Stimulated activated CD4-positive, alpha-beta T cell treated with anti-CD3 and anti-CD28 coated beads, Interleukin-1b, Interleukin-23, amount 100 ng/mL, for 1 hour (primary cell): ENCODE measurements at places on chromosomes 3 and 15.

DNA sequence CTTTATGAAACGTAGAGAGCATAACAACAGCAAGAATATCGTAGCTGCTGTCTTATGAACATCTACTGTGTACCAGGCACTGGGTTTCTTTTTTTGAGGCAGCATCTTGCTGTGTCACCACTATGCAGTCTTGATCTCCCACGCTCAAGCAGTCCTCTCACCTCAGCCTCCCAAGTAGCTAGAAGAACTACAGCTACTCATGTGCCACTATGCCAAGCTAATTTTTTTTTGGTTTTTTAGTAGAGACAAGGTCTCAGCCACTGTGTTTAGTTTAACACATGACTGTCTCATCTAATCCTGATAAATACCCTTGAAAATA is 129.9 kb downstream of the VGLL4 start:
- no peak for DNase-seq

DNA sequence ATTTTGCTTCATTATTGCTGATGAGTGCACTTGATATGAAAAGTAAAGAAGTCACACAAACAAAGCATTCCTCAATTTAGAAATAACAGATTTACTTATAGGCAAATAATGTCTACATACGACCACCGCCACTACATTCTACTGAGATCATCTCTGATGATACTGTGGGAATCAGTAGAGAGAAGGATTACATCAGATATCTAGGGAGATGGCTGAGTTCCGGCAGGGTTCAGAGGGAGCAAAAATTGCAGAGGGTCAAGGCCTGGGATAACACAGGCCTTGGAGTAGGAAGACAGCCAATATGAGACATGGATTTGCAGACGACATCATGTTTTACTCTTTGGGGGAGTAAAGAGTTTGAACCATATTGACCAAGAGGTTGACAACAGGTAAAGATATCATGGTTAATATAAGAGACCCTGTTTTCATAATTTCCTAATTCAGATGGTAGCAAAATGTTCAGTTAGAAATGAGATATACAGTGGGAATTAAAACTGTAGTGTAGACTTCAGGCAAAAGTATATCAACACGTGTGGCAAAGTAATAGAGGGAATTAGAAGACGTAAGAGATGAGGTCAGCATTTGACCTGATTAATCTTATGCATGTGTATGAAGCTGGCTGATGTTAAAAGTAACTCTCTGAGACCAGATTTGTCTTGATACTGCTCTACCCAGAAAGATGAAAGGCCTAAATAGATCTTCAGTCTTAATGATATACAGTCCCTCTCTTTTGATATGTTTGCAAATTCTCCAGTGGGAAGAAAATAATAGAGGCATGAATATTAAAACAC is 15.6 kb downstream of the LSAMP start:
- DNase-seq, result no peak

- no peak for DNase-seq
These were observed 120.1 kb downstream of the LIPC start for GRCh38 chr15:58551764-58552504.

GRCh38 chr3:48552111-48552951 is 4.3 kb downstream of the PFKFB4 start:
- no peak for DNase-seq

DNA sequence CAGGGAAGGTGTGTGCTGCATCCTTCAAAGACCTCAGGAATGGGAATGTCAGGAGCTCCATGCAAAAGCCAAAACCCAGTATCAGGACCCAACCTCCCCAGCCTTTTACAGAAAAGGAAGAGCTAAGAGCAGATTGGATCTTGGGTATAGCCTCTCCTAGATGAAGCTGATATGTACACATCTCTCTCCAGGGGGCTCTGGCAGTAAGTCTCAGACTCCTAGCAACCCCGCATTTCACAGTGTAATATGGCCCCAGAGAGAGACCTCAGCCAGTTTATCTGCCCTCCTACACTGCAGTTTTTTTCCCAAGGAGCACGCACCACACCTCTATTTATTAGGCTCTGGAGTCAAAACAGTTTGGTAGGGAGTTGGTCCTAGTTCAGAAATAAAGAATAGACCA is 88.2 kb downstream of the RBPMS2 start:
- DNase-seq, result no peak

- no peak for DNase-seq
These were observed 20.3 kb upstream of the NRROS start for GRCh38 chr3:196619223-196619622.

DNA sequence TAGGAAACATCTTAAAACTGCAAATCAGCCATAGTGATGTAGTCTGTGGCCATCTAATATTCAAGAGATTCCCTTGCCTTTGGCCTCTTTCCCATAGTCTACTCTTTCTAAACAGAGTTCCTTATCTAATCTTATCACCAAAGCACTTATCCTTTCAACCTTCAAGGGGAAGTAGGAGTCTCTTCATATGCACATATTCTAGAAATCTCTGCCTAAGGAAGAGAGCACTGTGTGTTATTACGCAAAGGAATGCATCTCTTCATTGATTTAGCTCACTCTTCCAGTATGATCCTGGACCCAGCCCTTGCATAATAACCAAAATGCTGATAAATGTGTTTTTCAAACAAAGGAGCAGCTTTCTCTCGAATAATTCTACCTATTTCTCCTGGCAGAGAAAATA is 253.7 kb upstream of the TPRG1 start:
- DNase-seq, result no peak

DNA sequence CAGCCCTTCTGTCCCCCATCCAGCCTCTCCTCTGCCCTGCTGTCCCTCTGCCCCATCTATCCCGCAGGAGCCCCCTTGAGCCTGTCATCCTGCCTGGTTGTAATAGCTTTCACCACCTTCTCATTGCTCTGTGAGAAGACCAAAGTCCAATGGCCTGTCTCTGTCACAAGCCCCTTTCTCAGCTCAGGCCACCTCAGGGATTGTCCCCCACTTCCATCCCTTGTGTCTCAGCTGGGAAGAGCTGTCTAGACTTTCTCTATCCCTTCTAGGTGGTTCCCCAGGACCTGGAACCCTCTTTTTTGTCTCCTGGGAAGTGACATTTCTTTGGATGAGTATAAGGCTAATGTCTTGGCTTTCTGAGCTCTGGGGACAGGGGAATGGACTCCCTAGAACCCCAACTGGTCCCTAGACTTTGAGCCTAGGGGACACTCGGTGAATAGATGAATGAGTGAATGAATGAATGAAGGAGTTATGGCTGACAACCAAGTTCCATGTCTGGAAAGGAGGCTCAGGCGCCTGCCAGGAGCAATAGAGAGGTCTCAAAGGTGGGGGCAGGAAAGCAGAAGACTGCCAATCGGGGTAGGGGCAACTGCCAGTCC is 849 bp upstream of the PRKCD start:
- no peak for DNase-seq

DNA sequence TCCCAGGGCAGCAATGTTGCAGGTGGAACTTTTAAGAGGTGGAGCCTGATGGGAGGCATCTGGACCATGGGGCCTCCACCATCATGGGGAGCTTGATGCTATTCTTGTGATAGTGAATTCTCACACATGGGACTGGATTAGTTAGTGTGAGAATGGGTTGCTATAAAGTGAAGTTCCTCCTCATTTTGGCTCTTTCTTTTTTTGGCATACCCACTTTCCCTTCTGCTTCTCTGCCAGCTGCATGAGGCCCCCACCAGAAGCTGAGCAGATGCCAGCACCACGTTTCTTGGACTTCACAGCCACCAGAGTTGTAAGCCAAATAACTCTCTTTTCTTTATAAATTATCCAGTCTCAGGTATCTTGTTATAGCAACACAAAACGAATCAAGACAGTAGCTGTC is 101.0 kb downstream of the PEX5L start:
- DNase-seq, result no peak

DNA sequence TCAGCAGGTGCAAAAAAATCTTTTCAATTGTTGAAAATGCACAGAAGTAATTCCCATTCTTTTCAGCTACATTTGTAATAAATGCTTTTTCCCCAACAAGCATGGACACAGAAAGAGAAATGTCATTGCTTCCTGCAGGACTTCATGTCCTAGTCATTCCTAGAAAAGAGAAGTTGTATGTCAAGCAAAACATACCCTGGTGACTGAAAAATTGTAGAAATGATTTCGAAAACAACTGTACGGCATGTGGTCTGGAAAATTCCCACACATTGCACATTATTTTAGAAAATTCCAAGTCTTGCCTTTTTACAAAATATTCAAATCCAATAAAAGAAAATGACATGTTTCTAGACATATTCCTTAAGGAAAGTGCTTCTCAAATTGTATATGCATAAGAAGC is 50.4 kb upstream of the ALCAM start:
- no peak for DNase-seq

DNA sequence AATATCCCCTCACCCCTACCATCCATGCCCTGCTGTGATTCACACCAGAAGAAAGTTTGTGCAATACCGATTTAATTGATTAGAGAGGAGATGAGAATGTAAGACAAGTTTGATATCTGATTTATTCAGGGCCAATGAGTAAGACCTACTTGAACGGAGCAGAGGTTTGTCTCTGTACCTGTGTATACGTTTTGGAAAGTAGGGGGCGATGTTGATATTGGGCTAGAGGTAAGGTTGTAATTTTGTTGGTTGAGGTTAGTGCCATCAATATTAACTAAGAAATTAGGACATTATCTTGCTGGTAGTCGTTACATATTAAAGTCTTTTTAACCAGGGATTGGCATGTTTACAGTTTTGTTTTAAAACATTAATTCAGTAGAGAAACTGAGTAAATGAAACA is 20.5 kb downstream of the EAF2 start:
- no peak for DNase-seq

- no peak for DNase-seq
These were observed 45.8 kb upstream of the PPP4R2 start for GRCh38 chr3:72950801-72951200.

DNA sequence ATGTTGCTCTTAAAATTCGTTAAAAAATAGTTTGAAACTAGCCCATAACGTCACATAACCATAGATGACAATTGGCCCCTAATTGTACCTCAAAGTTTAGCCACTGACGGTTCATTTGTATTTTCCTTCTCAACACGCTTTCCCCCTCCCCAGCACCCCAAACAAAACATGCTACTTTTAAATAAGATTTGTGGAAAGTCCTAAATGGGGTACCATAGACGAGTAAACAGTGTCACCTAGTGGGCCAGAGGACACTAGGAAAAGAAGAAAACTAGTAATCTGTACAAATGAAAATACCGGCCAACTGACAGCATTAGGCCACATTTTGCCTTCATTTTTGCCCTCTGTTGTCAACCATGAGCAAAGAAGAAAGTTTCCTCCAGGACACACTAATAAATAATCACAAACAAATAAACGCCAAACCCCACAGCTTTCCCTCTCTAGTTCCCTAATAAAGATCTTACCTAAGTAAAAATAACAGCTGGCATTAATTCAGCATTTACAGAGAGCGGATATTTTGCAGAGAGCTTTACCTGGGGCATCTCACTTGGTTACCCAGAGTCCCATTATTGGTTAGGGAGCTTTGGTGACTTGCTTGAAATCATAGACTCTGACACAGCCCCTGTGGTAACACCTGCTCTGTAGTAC is 175.1 kb upstream of the ATP11B start:
- no peak for DNase-seq
